ENCODE measurements at places on chromosomes 5 and 9. TPM values are rescaled to one million over a fixed set of nuclear protein-coding genes. Genes with fewer than 3 reads are reported as not detected.

Gene SERINC5
- 6.8 TPM for total RNA-seq

Gene SNAPC3
- 48.3 TPM for total RNA-seq

Gene GABRA6
- total RNA-seq = not detected

Gene S100Z
- total RNA-seq = not detected

Gene NFIL3
- 4.6 TPM for total RNA-seq

Gene STPG3
- total RNA-seq = not detected

Gene PCDHGB5
- 8.7 TPM for total RNA-seq

Gene FREM1
- total RNA-seq = 0.20 TPM

Gene TNFSF8
- total RNA-seq = not detected

Gene ARID3C
- total RNA-seq = 0.13 TPM

Gene IL33
- 16.6 TPM for total RNA-seq

Gene GLRA1
- not detected for total RNA-seq

Gene CCDC183
- total RNA-seq = 0.26 TPM

Gene GABRA1
- total RNA-seq = not detected

Gene ENHO
- 0.07 TPM for total RNA-seq

Gene SLC1A1
- total RNA-seq = 17.4 TPM

Gene PCDHB13
- 0.33 TPM for total RNA-seq

Gene STKLD1
- total RNA-seq = 0.81 TPM

Gene FCN2
- not detected for total RNA-seq

Gene IL3
- total RNA-seq = not detected

Gene DDX4
- not detected for total RNA-seq

Gene HARS2
- total RNA-seq = 26.9 TPM

Gene PCDHGA6
- 1.3 TPM for total RNA-seq

Gene ANKHD1
- 89.8 TPM for total RNA-seq

Gene ARHGEF37
- total RNA-seq = 9.2 TPM

Data from pulmonary artery endothelial cell (primary cell).